Astrocyte (in vitro differentiated cells and primary cell): ENCODE measurements at places on chromosomes 13 and 19.
A peak's percentile ranks its signal among the peaks of the same experiment; 100 is the strongest.

- DNase-seq = peak; percentile 63
Measured at GRCh38 chr13:40120288-40120687, 464.8 kb downstream of the COG6 start.

DNA sequence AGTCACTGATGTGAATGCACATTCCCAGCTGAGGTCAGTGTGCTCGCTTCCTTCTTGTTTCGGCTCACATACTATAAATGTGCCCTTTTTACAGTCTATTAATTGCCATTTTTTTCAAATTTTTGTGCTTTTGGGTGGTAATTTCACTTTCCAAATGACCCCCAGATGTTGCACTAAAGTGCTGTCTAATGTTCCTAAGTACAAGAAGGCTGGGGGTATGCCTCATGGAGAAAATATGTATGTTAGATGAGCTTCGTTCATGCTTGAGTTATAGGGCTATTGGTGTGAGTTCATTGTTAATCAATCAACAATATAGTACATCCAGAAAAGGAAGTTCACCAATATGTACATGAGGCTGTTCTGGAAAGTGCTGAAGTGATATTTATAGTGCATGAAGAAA is 84.7 kb downstream of the KL start:
- no peak for DNase-seq

DNA sequence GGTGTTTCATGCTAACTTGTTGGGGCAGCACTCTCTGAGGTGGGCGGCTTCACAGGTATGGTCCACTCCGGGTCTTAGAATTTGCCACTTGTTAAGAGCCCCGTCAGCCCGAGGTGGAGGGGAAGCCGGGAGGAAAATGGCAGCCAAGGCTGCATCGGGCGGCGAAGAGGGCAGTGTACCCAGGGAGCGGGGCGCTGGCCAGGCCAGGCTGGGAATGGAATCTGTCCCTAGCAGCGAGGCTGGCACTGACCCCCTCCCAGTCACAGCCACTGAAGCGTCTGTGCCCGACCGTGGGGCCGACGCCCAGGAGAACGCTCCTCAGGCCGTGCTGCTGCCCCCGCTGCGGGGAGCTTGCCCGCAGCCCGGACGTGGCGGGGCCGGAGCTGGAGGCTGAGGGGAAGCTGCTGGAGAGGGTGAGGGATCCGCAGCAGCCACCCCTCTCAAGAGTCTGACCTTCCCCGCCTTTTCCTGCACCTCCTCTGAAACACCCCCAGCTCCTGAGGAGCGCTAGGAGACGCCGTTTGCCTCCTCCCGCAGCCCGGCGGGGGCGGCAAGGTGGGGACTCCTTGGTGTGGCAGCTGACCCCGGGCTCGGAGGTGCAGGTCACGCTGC is 313.8 kb upstream of the SPRY2 start:
- DNase-seq = no peak

DNA sequence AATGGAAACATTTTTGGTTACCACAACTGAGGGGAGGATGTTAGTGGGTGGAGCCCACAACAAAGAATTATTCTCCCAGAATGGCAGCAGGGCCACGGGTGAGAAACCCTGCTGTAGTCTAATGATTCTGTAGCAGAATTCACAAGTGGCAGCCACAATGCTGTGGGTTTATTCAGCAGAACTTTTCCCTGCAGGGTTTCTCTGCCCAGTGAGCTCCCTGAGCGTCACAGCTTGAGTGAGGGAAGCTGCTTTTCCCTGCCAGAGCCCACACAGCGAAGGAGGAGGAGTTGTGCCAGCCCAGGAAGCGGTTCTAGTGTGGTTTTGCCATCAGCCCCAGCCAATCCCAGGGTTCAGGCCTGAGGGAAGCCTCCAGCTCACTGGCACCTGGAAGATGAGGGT is 4.4 kb downstream of the ATP12A start:
- no peak for DNase-seq

DNA sequence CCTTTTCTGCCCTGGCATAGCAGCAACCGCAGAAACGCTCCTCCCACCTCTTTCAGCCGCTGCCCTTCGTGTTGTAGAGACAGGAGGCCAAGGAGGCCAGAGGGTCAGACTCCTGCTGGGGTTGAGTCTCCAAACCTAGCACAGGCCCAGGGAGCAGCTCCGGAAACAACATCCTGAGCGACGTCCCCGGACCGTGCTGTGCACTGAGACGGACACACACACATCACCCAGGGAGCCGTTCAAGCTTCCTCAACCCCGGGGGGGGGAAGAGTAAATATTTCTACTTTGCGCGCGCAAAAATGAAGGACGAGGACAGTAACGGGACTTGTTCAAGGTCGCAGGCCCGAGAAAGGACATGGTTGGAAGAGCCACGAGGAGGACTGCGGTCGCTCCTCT is 657 bp downstream of the ZNF550 start:
- DNase-seq = no peak

DNA sequence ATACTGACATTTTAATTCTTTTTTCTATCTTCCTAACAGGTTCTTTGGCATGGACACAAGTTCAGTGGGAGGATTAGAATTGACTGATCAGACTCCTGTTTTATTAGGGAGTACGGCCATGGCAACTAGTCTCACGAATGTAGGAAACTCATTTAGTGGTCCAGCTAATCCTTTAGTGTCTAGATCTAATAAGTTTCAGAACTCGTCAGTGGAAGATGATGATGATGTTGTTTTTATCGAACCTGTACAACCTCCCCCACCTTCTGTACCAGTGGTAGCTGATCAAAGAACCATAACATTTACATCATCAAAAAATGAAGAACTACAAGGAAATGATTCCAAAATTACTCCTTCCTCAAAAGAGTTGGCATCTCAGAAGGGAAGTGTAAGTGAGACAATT is 34.5 kb downstream of the ZMYM2 start:
- no peak for DNase-seq

GRCh38 chr13:24910502-24911132 is 146.6 kb downstream of the RNF17 start:
- DNase-seq = no peak

GRCh38 chr13:68550330-68550729 is 1320.2 kb upstream of the PCDH9 start:
- DNase-seq = no peak

GRCh38 chr19:11674067-11674492 is 64.7 kb downstream of the ZNF823 start:
- no peak for DNase-seq

- peak; percentile 62 for DNase-seq
Measured at GRCh38 chr19:19464339-19465098, 50.8 kb downstream of the TSSK6 start.

DNA sequence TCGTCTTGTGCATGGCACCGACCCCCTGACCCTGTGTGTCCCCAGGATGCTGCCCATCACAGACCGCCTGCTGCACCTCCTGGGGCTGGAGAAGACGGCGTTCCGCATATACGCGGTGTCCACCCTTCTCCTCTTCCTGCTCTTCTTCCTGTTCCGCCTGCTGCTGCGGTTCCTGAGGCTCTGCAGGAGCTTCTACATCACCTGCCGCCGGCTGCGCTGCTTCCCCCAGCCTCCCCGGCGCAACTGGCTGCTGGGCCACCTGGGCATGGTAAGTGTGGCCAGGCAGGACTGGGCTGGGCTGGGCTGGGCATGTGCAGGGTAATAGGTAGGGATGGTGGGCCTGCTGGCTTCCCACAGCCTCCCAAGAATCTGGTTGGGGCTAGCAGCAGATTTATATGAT is 17.0 kb downstream of the CYP4F22 start:
- DNase-seq = no peak

DNA sequence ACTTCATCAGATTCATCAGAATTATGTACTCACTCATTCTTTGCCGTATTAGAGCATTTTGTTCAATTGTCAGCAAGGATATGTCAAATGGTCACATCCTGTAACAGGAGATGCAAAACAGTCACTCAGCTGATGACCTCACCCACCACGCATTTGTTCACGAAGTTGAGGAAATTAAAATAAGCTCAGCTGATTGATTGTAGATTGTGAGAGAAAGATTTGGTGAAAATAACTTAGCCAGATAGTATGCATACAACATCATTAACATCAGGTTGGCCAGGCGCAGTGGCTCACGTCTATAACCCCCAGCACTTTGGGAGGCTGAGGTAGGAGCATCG is 22.6 kb upstream of the CDC16 start:
- peak; percentile 48 for DNase-seq

GRCh38 chr13:42380420-42381164 is 108.6 kb downstream of the AKAP11 start:
- DNase-seq = no peak

DNA sequence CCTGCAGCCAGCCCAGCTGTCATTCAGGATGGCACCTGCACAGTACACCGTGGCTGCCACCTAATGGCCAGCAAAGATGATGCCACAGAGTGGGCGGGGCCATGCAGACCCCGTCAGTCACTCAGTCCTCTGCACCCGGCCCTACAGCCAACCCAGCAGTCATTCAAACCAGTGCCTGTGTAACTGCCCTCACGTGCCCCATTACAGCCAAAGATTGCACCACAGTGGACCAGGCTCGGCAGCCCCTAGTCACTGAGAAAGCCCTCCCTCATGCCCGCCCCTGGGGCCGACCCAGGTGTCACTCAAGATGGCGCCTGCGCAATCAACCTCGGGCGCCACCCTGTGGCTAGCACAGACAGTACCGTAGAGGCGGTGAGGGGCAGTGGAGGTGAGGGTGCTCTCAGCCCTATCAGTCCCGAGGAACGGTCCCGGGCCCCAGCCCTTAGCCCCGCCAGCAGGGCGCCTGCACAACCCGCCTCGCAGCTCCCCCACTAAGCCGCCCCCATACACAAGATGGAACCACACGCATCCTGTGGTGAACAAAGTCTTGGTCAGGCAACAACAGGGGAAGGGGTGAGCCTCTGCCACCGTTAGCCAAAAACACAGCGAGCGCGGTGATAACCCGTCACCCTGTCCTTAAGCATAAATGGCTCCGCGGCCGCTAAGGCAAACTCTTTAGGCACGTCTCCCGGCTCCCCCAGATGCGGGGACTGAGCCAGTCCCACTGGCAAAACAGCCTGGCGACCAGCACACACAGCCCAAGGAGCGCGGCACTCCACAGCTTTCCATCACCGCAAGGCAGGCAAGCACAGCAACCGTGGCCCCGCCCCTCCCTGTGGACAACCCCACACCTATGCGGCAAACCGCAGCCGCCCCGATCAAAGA is 2.3 kb downstream of the PEG3 start:
- DNase-seq = no peak

GRCh38 chr19:38793177-38793576 is 4.2 kb downstream of the LGALS7B start:
- DNase-seq = no peak

DNA sequence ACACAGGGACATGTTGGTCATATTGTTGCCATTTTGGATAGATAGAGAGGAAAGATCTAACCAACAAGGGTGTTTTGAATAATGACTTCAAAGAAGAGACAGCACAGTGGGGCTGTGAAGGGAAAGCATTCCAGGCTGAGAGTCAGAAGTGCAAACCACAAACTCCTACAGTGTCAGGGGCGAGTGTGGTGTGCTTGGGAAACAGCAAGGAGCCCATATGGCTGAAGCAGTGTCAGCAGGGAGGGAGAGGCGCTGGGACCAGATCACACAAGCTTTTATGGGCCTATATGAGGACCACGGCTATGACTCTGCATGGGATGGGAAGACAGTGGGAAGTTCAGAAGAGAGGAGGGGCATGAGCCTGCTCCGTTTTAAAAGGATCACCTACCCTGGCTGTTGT is 166.4 kb downstream of the MYO16 start:
- no peak for DNase-seq

DNA sequence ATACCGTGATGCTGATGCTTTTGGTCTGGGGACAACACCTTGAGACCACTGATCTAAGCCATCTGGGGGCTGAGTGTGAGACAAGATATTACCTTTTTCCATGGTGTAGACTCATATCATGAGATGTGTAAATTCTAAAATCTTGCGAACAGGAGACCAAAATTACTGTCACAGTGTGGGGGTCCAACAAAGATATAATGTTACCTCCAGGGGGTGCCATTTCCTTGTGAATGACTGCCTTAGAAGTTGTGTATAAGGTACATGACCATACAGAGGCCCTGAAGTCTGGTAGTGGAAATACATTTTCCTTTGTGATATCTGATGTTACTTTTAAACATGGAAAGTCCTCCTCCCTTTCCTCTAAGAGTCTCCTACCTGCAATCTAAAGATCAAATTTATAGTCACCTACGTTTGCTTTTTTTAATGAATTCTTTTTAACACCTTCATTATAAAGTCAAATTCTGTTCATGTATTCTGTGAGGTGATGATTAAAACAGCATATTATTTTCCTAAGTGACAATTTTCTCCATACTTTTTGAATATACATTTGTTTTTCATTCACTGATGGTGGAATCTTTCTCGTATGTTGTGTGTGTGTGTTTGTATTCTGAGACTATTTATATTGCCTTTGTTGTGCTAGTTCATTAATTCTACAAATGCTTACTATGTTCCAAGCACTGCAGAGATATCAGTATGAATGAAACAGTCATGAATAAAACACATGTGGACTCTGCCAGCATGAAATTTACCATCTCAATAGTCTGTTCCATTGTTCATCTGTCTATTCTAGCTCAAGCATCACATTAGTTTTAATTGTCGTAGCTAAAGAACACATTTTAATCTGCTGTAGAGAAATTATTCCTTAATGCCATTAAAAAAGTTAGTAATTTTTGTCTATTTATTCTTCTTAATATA is 113.7 kb downstream of the RFC3 start:
- peak; percentile 34 for DNase-seq

GRCh38 chr13:111874981-111875380 is 192.0 kb upstream of the SOX1 start:
- DNase-seq = no peak

DNA sequence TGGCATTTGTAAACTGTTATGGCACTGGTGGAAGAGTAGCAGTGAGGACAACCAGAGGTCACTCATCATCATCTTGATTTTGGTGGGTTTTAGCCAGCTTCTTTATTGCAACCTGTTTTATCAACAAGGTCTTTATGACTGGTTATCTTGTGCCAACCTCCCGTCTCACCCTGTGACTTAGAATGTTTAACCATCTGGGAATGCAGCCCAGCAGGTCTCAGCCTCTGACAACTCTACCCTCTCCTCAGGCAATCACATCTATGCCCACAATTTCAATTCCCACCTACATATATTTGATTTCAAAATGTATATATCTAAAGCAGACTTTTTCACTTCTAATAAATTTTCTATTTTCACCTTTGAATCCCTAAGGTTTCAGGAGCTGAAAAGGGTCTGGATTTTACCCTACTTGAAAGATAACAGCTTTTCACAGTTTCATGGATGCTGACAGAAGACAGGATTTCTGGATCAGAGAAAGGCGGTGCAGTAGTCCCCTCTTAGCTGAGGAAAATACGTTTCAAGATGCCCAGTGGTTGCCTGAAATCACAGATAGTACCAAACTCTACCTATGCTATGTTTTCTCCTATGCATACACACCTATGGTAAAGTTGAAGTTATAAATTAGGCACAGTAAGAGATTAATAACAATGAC is 1171.8 kb downstream of the DIAPH3 start:
- DNase-seq = no peak
